ENCODE measurements at places on chromosomes 16 and 17.

DNA sequence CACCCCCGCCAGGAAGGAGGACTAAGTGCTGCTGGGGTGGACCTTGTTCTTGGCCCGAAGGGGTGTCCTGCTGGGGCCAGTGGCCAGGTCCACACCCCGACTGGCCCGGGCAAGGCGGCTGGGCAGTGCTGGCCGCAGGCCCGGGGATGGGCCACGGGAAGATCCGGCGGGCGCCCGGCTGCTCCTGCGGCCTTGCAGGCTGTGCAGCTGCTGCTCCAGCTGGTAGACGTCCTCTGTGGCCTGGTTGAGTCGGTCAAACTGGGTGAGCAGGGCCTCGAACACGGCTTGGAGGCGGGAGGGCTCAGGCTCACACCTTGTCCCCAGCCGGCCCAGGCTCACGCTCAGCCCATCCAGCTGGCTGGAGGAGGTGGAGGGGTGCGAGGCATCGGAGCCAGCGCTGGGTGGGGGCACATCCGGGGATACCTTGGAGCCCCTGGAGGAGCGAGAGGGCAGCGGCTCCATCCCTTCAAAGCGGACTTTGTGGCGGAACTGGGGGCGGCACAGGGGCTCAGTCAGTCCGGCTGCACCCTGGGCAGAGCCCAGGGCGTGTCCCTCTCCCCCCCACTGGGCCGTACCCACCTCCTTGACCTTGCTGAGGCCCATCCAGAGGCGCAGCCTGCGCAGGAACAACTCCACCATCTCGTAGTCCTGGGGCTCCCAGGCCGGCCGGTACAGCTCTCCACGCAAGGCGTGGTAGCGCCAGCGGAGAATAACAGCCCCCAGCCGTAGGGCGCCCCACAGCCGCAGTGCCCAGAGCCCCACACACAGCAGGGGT, 42.1 kb downstream of the TSC2 start:
- DNase-seq: no peak

DNA sequence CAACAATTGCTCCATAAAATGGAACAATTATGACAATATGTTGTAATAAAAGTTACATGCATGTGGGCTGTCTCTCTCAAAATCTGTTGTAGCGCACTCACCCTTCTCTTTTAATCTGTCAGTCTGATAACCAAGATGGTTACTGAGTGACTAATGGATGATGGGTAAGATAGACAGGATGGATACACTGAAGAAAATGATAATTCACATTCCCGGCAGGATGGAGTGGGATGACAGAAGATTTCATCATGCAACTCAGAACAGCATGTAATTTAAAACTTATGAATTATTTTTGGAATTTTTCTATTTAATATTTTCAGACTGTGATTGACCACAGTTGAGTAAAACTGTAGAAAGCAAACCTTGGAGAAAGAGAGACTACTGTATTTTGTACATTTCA, 30.5 kb downstream of the CDH13 start:
- DNase-seq: peak; percentile 91

DNA sequence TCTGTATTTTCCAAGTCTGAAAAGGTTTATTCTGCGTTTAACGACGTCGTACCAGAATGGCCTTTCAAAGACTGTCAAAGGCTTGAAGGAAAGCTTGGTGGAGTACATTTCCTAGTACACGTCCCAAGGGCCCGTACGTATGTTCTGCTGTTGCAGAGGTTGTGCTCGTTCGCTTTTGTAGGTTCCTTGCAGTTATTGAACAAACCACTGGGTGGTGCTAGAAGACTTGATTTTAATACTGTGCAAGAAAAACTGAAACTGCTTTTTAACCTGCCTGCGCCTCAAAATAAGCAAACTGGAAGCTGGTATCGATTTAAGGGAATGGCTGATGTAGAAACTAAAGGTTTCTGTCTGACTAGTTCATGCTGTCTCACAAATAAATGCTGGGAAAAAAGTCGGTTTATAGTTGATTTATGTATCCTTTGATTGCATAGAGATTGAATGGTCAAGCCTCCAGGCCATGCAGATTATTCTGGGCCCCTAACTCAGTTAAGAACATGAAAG, 54.6 kb downstream of the USP10 start:
- peak; percentile 84 for DNase-seq

DNA sequence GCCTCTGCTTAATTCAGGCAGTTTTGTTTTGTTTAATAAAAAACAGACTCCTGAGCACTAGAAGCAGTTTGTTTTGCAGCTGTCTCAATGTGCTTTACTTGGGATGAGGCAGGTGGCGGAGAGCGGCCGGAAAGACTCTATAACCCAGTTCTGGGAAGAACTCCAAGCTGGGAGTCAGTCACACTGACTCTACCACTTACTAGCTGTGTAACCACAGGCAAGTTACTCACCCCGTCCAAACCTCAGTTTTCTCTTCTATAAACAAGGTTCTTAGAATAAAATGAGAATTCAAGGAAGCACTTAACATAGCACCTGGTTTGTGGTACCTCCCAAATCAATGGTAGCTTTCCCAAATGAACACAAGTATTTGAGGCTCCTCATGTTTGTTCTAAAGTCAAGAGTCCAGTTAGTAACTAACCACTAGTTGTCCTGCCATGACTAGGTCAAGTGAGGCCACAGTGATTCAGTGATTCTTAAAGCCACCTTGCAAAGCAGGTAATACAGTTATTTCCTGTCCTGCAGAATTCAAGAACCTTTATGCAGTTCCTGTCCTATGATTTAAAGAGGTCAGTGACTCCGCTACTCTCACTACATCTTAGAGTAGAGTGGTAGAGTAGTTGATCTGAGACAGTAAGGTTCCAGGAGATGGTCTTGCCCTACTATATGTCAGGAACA, 2.7 kb downstream of the TXNDC17 start:
- peak; percentile 82 for DNase-seq

DNA sequence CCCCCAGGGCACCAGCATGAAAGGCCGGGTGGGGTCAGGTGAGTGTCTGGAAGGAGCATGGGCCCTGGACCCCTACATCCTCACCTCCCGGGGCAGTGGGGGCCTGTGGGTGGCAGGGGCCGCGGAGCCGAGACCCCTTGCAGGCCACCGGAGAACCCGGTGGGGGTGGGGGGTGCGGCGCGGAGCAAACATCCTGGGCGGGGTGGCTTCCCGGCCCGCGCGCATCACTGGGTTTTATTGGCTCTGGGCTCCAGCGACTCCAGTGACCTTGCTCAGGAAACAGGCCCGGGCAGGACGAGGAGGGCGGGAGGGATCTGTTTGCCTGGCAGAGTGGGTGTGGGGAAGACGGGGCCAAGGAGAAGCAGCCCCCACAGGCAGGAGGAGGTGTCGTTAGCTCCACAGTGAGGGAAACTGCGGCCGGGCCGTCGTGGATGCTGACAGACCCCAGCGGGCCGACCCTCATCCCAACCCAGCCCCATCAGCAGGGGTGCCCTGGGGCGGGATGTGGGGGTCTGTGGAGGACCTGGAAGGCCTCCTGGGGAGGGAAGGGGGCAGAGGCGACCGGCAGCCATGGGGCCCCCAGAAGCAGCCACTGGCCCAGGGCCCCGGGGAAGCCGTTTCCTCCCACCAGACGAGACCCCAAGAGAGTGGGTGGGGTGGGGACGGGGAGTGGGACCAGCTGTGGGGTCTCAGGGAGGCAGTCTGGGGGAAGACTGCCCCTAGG, 10.6 kb downstream of the SSTR5 start:
- DNase-seq: no peak

- no peak for DNase-seq
Observed at GRCh38 chr16:80125677-80126076, 415.1 kb upstream of the DYNLRB2 start.

DNA sequence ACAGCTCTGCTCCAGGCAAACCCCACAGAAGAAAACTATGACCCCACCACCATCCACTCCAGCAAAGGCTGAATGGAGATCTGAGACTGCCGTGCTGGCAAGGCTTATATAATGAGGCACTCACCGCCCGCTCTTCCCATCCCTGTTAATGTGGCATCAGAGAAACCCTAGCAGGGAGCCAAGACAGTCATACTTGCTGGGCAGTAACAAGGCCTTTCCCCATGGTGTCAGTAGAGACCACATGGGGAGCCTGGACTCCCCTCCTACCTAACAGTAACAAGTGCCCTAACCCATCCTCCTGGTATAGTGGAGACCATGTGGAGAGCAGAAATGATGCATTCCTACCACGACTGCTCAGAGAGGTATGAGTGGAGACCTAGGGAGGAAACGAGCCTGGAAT, 235.2 kb downstream of the C16orf78 start:
- peak; percentile 48 for DNase-seq

GRCh38 chr17:4623249-4623648, 18.2 kb downstream of the ALOX15 start:
- DNase-seq: peak; percentile 21

- no peak for DNase-seq
Observed at GRCh38 chr17:13933441-13934276, 135.6 kb upstream of the COX10 start.

GRCh38 chr16:87017371-87018012, 299.7 kb downstream of the C16orf95 start:
- peak; percentile 91 for DNase-seq

- peak; percentile 42 for DNase-seq
Observed at GRCh38 chr17:82767041-82767754, 15.3 kb downstream of the TBCD start.

DNA sequence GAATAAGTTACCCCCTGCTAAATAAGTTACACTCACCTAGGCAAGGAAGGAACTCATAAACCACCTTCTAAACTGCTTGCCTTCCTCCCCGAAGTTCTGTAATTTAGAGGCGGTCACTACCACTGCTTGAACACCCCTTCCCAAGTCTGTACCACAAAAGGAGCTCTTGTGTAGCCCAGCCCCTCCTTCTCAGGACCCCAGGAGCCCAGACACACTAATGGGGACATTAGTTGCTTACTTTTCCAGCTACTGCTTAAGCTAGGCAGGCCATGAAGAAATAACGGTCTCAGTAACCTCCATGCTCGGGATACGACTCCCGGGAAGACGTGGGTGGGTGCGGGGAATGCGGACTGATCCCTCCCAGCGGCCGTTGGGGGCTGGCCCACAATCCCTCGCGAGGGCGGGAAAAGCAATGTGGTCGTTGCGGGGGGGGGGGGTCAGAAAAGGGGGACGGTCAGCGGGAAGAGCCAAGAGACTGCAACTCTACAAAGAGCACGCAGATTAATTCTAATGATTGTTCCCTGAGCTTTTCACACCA, at the start of gene TEX14:
Gene TEX14 (minus strand): TSS at position 345 of the 538 bp plus-strand sequence. CDS start 40,044 bp downstream, outside the sequence.
- peak; percentile 3 for DNase-seq

- DNase-seq: no peak
Observed at GRCh38 chr16:80417706-80418271, 123.0 kb upstream of the DYNLRB2 start.
